ENCODE measurements at places on chromosomes 5 and 9.
A peak's percentile ranks its signal among the peaks of the same experiment; 100 is the strongest.

DNA sequence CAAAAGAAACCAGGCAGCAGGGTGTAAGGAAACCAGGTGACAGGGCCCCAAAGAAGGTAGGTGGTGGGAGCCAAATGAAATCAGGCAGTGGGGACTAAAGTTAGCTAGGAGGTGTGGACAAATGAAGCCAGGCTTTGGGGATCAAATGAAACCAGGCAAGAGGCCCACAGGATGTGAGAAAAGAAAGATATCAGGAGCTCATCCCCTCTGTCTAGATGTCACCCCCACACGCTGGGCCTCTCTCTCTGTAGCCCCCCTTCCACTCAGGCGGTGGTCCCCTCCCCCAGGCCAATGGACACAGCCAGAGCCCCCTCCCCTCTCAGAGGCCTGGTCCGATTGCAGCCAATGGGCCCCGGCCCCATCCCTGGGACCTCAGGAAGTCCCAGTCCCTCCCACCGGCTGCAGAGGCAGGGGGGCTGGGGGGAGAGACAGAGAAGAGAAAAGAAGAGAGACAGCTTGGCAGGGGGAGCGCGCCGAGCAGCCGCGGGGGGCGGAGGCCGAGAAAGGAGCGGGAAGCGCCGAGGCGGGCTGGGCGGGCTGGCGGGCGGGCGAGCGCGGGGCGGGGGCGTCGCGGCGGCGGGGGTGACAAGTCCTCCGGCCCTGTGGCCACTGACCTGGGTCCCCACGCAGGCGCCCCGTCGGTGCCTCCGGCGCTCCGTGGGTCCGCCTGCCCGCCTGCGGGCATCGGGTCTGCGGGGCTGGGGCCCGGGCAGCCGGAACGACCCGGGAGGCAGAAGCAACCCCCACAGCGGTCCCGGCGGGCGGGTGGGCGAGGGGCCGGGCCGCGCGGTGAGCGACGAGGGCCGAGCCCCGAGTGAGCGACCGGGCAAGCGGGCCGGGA lies 11.9 kb downstream of the CNTFR start:
- DNase-seq: no peak

GRCh38 chr9:107931071-107931715 lies 441.6 kb upstream of the KLF4 start:
- no peak for DNase-seq

DNA sequence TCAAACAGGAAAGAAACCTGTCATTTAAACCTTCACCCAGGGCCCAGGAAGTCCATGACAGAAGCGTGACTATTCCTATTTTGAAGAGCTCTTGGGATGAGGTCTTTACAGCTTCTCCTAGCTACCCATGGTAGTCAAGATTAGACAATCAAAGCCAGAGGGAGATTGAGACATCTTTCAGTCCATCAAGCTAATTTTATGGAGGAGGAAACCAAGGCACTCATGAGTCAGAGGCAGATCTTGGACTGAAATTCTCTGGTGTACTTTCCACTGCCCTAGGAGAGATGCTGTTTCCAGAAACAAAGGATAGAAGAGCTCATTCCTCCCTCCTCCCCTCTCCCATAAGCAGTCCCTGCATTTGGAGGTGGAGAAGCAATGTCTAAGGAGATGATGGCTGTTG lies 9.2 kb downstream of the TNFSF8 start:
- no peak for DNase-seq

DNA sequence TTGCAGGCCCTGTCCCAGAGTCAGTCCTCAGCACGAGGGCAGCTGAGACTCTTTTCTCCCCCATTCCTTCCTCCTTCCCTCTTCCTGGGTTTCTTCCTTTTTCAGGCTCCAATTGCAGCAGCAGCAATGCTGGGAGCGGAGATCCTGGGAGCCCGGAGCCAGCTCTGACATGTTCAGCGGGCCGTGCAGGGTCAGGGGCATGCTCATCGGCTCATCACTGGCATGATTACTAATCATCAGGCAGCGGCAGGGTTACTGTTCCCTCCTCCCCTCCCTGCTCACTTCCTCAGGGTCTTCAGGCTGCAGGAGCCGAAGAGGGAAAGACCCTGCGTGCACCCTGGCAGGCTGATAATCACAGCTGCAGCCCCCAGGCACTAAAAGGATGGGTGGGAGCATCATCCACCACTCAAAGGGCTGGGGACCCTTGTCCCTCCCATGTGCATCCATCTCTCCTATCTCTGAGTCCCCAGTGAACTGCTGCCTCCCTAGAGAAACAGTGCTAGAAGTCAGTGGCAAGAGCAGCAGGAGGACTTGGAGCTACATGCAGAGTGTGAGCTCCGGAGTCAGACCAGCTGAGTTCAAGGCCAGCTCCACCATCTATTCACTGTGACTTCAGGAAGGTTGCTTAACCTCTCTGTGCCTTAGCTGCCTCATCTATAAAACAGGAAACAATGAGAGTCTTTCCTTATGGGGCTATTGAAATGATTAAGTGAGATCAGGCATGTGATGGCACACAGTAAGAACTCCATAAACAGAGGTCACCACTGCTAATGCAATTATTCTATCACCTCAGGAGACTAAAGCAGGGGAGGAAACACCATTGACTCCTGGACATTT lies 7.8 kb upstream of the KCNIP1 start:
- no peak for DNase-seq

GRCh38 chr9:68950689-68951088 lies 63.2 kb downstream of the PRKACG start:
- no peak for DNase-seq

- DNase-seq: peak; percentile 70
These were observed 10.4 kb downstream of the PPP2R2B start for GRCh38 chr5:146867996-146868708.

GRCh38 chr5:72468024-72468423 lies 39.2 kb downstream of the ZNF366 start:
- DNase-seq: no peak

- DNase-seq: no peak
These were observed 403.0 kb downstream of the ARHGEF28 start for GRCh38 chr5:74028976-74029375.

GRCh38 chr5:103435136-103435889 lies 127.3 kb downstream of the NUDT12 start:
- DNase-seq: no peak

DNA sequence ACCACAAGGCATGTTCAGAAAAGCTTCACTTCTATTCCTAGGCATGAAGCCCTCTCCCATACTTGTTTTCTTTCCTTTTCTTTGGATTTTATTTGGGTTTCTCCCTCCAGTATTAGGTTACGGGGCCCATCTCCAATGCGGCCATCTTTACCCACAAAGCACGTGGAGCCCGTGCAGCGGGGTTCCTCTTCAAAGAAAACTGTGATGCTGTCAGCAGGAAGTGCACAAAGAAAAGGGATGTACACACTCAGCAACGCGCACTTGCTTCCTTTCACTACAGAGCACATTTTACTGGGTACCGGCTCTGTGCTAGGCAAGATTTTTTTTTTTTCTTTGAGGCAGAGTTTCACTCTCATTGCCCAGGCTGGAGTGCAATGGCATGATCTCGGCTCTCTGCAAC lies 106.6 kb downstream of the COL23A1 start:
- no peak for DNase-seq

- DNase-seq: no peak
These were observed 2.8 kb downstream of the JAKMIP2 start for GRCh38 chr5:147779694-147780093.

- DNase-seq: peak; percentile 86
These were observed 41.5 kb downstream of the HACD4 start for GRCh38 chr9:20989923-20990341.

GRCh38 chr9:13352451-13352979 lies 73.0 kb upstream of the MPDZ start:
- no peak for DNase-seq

DNA sequence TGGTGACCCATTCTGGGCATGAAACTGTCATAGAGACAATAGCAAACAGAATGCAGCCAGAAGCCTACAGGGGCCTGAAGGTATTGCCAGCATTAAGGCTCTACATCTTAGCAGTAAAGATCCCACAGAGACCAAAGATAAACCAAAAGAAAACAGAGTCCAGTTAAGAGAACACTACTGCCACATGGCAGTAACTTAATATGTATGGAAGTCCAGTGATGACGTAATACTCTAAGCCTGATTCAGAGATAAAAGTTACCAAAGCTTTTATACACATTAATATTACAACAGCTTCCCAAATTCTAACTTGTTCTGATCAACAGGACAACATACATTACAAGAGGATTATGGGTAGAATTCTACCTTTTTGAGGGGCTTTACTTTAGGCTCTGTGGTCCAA lies 371.5 kb downstream of the PRELID2 start:
- no peak for DNase-seq

GRCh38 chr9:33162721-33163311 lies 4.3 kb downstream of the B4GALT1 start:
- DNase-seq: no peak

- no peak for DNase-seq
These were observed 175.7 kb upstream of the SLC12A2 start for GRCh38 chr5:127907907-127908306.

DNA sequence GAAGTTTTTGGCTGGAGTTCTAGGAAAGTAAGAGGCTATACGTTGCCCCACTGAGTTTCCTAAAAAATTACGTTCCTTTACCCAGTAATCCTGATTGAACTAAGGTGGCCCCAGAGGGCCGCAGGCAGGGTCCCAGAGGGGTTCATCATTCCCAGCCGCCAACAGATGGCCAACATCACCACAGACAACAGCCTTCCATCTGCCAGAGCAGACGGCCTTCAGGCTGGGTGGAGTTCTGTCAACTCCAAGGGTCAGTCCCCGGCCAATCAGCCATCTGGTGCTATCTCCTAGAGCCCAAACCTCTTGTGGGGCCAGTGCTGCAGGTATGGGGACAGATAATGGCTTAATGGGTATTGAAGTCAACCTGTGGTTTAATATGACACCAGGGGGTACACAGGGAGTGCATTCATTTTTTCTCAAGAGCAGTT lies 30.4 kb downstream of the TBC1D2 start:
- no peak for DNase-seq

All from Ammon's horn (tissue), 1 donor.